Islet precursor cell (in vitro differentiated cells): ENCODE measurements at places on chromosomes 6 and 20.
A peak's percentile ranks its signal among the peaks of the same experiment; 100 is the strongest.

DNA sequence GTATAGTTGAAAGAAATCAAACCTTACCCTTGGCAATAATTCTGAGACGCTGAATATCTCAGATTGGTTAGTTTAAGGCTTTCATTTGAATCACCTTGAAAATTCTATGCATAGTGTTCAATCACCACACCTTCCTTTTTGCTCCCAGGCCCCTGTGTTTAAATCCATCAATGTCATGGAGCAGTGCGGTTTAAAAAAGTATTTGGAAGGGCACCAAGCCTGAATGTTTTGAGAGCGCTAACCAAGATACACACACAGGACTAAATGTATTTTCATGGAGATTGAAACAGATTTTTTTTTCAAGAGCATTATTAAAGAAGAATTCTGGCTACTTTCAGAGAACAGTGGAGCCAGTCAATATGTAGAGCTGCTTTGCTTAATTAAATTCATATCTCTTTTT is 195.7 kb downstream of the CENPW start:
- no peak for DNase-seq

DNA sequence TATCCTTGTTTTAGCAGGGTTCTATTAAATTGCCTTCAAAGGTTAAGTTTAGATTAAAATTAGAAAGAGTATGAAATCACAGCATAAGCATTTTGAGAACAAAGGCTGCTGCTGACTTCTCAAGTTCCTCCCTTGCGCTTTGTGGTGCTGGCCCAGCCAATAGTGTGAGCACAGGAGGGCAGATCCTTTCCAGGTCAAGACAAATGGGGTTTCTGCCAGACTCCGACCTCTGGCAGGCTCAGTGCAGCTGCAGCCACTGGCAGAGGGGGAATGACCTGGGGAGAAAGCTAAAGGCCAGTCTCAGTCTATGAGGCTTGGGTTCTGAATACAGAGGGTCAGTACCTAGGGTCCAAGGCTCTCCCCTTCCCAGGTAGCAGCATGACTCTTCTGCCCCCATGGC is 27.0 kb downstream of the CLIC5 start:
- no peak for DNase-seq

DNA sequence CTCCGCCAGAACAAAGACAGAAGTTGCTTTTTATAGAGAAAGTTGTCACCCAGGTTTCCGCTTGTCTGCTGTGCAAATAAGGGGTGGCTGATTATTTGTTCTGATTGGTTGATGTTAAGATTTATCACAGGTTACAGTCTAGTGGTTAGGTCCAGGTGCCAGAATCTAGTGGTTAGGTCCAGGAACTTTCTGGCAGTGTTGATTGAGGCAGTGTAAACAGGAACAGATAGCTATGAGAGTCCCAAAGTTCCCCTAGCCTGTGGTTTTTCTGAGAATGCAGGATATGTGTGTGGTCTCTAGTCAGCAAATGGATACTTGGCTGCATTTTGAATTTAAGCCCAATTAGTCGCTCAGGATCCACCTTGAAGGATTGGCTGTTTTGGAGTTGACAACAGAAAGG is 148.0 kb downstream of the TMEM200A start:
- DNase-seq, result peak; percentile 66

DNA sequence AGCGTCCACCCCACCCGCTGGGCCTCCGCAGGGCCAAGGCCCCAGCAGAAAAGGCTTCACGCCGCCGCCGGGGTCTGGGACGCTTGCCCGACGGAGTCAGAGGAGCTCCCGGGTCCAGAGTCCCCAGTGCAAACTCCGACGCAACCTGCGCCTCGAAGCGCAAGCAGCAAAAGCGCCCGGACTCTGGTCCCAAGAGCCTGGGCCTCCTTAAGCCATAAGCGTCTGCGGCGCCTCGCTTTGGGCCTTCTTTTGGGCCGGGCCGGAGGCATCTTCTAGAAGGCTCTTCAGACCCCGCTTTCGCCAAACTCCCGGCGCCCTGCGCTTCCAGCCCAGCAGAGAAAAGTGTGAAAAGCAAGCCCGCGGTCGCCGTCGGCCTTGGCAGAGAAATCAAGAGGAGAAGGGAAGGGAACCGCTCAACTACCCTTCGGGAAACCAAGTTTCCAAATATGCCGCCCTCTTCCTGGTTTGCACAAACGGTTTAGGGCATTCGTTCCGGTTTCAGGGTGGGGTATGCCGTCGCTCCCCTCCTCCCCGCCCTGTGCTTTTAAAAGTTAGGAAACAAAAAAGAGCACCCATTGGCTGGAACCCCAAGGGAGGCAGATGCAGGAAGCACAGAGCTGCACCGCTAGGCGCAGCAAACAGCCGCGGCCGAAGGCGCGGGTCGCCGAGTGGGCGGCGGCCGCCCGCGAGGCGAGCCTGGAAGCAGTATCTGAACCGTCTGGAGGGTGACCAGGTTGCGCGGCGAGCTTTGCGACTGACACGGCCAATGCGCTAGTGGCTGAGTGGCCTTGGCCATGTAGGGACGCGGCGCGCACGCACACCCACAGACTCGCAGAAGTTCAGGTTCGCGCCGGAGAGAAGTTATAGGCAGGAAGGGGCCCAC is 1.2 kb downstream of the TBX18 start:
- peak; percentile 70 for DNase-seq

DNA sequence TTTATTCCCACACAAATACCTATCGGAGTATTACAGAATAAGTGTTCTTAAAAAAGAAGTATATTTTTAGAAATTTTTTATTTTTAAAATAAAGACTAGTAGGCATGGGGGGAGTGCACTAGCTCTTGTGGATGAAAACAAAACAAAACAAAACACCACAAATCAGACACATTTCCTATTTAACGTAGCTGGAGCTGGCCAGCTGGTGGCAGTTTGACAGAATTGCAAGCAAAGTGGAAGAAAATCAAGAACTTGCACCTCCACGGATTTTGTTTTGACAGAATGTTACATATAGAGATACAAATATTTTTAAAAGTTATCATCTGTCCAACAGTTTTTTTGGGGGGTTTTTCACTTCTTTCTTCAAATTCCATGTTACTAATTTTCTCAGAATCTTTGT is 63.6 kb upstream of the SNRPB2 start:
- DNase-seq, result no peak

GRCh38 chr6:117264692-117265409 is 507 bp upstream of the VGLL2 start:
- no peak for DNase-seq

- DNase-seq, result no peak
Observed at GRCh38 chr20:10432079-10432478, 1.9 kb downstream of the MKKS start.

GRCh38 chr20:52004715-52005114 is 186.9 kb downstream of the ZFP64 start:
- no peak for DNase-seq

GRCh38 chr6:161200610-161201370 is 73.1 kb downstream of the AGPAT4 start:
- no peak for DNase-seq

DNA sequence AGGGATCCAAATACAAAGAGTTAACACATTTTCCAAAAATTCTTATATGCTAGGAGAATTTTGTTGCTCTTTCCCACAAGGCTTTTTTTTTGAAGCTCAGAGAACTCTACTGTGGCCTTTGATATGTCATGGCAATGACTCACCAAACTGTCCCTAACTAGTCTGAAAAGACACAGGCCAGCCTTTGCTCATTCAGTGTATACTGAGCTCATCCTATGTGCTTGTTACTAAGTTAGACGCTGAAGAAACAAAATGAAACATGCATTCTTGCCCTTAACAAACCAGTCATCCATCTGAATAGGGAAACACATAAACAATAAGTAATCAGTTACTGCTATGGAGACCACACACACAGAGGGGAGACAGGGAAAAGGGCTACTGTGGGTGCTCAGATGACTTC is 291.8 kb downstream of the FOXC1 start:
- DNase-seq, result peak; percentile 76

DNA sequence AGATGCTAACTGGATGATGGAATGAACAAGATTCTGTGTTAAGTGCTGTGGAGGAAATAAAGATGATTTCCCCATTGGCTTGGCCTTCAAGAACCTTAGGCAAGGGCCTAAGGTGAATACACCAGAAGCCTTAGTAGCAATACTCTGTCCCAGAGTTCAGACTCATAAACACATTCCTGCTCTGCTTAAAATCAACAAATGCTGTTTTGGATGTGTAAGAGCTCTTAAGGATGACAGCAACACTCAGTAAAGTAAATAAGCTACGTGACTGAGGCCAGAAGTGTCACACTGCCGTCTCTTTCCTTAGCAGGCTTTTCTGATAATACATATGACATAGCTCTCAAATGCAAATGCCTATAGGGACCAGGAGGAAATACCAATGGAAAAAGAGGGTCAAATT is 90.6 kb downstream of the EYA2 start:
- peak; percentile 22 for DNase-seq

DNA sequence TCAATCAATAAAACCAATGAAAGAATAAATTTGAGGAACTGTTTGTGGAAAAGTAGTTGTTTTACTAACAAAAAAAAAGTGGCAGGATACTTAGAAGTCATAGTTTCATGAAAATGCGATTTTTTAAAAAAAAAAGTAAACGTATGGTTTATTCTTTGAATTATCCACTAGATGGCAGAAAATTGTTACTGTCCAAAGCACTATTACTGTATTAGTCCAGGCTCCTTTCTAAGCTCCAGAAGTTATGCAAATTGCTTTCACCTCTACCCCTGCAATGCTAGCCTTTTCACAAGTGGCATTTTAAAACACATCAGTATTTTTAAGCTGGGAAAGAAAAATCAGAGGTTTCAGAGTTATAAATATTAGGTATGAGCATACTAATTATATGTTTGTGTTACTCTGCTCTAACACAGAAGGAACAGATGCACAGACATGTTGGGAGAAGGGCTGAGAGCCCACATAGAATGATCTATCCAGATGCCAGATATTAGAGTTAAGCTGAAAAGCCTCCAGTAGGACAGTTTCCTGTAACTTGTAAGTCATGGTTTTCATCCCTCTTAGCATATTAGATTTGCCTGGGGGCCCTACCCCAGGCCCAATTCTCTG is 63.9 kb downstream of the FHL5 start:
- DNase-seq, result no peak
